Astrocyte of the hippocampus (primary cell): ENCODE measurements at places on chromosomes 7 and 10.

DNA sequence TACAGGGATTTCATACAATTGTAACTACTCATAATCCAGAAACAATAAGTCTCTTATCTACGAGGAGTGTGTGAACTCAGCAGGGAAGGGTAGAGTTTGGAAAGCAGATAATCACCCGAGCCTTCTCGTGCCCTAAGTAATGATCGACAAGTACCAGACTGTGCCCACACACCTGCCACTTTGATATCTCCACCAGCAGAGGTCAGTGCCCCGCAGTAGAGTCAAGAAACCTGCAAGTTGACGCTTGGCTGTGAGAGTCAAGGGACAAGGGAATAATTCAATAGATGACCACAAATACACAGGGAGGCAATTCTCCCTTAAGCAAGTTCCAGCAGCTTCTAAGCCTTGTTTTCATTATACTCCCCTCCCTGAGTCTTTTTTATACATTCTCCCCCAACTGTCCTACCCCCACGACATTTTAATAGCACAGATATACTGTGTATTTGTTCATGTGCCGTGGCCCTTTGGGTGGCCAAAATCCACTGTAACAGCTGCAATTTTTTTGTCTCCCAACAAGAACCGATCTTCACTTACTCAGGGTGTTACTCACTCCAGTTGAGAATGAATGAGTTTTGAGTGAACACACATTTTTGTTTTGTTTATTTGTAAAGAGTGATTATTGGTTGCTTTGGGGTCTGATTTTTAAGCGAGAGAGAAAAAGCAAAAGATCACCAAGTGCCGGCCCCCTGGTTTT, 106.9 kb upstream of the RHEB start:
- peak; percentile 64 for DNase-seq

DNA sequence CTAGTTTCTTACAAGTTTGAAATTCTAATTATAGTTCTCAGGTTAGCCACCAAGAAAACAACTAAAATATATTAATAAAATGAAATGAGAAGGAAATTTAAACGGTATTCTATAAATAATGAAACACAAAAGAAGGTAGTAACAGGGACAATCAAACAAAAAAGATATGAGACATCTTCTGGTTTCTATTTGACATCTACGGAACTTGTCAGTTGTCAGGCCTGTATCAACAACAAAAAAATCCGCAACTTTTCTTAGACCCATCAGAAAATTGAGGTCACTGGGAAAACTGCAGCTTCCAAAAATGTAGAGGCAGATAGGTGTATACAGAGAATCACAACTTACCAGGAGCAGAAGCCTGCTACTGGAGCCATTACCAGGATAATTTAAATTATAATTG, 70.6 kb downstream of the ZPBP start:
- DNase-seq, result no peak

DNA sequence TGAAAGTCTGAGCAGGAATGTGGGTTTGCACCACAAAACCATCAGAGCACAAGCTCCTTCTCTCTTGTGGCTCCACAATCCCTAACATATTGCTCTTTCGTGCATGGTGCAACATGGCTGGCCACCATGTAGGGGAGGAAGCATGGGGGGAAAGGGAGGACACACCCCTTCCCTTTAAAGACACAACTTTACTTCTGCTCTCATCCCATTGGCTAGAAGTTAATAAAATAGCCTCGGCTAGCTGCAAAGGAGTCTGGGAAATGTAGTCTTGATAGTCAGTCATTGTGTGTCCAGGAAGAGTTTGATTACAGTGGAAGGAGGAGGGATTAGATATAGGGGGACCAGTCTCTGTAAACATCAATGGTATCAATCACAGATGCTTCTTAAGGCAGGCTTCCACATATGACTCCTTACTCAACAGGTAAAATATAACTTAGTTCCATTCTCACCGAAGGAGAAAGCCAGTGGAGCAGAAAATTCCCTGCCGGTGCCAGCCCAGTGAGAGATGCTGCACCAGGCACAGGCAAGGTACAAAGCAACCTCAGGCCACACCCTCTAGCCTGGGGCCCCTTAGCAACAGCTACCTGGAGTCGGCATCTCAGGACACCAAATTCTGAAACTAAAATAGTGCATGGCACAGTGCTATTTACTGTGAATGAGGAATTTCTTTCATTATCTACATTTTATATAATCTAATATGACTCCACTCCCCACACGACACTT, 124.7 kb upstream of the CTBP2 start:
- DNase-seq, result no peak

DNA sequence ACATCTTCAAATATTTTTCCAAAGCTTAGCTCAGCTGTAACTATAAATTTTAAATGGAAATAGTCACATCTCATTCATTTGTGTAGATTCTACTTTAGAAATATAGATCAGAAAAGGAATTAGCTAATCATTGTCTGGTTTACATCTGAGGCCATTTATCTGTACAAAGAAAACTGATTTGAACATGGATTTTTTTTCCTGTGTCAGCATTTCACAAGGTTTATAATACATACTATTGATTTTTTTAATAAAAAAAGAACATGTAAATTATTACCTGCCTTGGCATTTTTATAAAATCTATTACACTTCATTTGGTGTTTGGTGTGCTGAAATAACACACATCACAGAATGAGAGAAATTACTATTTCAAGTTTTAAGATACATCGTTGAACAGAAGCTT, 3.5 kb upstream of the GPR37 start:
- DNase-seq, result no peak

DNA sequence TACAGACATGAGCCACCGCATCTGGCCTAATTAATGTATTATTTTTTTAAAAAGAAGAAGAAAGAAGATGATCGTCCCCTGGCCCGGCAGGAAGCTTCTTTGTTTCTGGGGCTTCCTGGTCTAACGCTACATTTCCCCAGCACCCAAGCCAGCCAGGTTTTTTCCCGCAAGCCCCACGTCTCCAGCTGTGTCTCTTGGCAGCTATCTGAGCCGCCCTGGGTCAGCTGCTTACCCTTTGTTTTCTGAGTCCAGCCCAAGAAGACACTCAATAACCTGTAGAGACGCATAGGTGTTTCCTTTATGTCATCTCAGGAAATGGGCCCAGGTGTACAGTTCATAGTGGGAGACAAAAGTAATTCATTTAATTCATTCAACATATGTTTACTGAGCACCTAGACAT, 110.2 kb downstream of the MTPAP start:
- no peak for DNase-seq
